ENCODE measurements at places on chromosomes 3 and 15.

- no peaks in the 10 kb centered on the region for H3K36me3 ChIP-seq
- no peak overlapping the region for H3K27ac ChIP-seq
- H3K27me3 ChIP-seq = no peaks in the 10 kb centered on the region
- H3K4me3 ChIP-seq = no peak overlapping the region
- no peaks in the 10 kb centered on the region for H3K4me1 ChIP-seq
These were observed 17.5 kb upstream of the LOXL1 start for GRCh38 chr15:73908822-73909122.

DNA sequence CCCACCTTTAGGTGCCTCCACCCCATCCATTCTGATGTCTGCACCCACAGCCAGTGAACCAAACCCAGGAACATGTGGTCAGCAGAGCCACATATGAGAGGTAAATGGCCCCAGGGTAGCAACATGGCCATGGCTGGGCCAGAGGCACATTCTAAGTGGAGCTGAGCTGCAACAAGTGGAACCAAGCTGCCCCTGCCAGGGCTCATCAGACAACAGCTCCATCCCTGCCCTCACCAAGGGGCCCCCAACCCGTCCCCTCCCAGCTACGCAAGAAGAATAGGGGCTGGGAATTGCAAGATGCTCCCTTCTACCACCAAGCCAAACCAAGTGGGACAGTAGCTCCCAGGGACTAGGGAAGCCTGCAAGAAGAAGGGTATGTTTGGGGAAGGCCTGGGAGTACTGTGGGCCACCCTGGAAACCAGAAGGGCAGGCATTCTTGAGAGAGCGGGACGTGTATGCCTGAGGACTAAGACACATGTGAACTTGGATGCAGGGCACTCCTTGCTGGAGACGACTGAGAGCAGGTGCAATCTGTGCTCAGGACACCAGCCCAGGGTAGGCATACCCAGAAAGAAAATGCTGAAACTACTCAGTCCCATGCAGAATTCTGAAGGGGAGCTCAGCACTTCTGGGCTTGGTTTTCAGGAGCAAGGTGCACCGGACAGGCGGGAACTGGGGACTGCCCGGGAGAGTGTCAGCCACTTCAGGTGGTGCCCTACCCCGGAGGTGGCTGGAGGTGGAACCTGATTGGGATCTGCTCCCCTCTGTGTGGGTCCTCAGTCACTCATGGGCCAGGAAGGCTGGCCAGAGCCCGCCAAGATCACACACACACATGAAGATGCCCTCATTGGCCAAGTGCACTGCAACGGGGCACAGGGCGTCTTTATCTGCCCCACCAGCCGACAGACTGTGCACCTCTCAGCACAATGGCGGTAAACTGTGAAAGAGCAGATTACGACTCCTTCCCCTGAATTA is 9.5 kb downstream of the MYL3 start:
- H3K27me3 ChIP-seq = no peaks in the 10 kb centered on the region
- H3K4me3 ChIP-seq = no peak overlapping the region
- peak; percentile 27 for DNase-seq
- H3K27ac ChIP-seq = no peak overlapping the region

- no peaks in the 10 kb centered on the region for H3K36me3 ChIP-seq
- H3K27ac ChIP-seq = no peak overlapping the region
- no peak overlapping the region for H3K4me3 ChIP-seq
- H3K27me3 ChIP-seq = no peaks in the 10 kb centered on the region
These were observed 121.6 kb downstream of the UBE2E2 start for GRCh38 chr3:23324745-23325144.

DNA sequence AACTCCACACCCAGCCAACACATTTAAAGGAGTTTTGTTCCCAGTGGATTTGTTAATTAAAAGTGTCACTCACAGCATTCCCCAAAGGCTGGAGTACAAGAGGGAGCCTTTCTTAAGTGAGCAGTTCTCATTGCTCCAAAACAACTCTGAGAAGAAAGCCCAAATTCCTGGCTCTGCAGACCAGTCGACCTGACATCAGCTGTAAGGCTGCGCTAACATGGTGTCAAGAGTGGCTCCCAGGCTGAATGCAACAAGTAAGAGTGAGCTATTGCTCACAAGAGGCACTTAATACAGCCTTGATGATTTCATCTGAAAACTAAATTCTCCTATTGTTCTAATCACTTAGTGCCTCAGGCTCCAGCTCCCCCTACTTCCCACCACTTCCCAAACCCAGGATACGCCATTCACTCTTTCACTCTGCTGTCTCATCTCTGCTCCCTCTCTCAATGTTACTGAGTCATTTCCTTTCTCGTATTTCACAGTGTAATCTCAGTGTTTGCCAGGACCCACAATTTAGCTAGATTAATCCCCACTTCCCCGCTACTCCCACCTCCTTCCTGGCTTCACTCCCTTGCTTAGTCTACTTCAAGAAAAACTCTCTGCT is 81.8 kb downstream of the WWTR1 start:
- H3K4me3 ChIP-seq = peak overlapping the region; percentile 12
- no peaks in the 10 kb centered on the region for H3K27me3 ChIP-seq
- H3K36me3 ChIP-seq = no peaks in the 10 kb centered on the region
- peaks cover 100% of the 10 kb centered on the region for H3K4me1 ChIP-seq

- H3K27ac ChIP-seq = no peak overlapping the region
- peaks cover 9% of the 10 kb centered on the region for H3K4me1 ChIP-seq
- DNase-seq = no peak
- H3K27me3 ChIP-seq = no peaks in the 10 kb centered on the region
- no peaks in the 10 kb centered on the region for H3K36me3 ChIP-seq
These were observed 8.6 kb downstream of the HIGD1A start for GRCh38 chr3:42795621-42796181.

GRCh38 chr3:156230278-156230900 is 110.0 kb downstream of the KCNAB1 start:
- no peak overlapping the region for H3K27ac ChIP-seq
- no peaks in the 10 kb centered on the region for H3K4me1 ChIP-seq
- no peaks in the 10 kb centered on the region for H3K36me3 ChIP-seq

DNA sequence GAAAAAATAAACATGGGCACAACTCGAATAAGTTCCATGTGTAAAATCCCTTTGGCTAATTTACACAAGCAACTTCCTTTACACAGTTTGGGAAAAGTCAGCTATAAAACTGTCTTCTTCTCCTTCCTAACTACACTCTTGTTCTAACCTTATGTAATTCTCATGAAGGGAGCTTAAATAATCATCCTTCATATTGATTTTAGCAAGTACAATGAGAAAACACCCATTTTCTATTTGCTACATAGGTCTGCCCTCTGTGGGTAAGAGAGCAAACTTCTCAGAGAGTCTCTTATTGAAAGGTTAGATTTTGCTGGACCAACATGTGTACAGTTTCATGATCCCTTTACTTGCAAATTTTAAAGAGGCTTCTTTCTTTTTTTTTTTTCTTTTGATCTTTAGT is 398.5 kb downstream of the ROBO1 start:
- no peak overlapping the region for H3K27ac ChIP-seq
- H3K4me3 ChIP-seq = no peak overlapping the region
- no peak for DNase-seq
- no peaks in the 10 kb centered on the region for H3K36me3 ChIP-seq
- H3K4me1 ChIP-seq = no peaks in the 10 kb centered on the region

- no peaks in the 10 kb centered on the region for H3K36me3 ChIP-seq
- no peak overlapping the region for H3K27ac ChIP-seq
- H3K4me1 ChIP-seq = no peaks in the 10 kb centered on the region
- no peak for DNase-seq
- no peaks in the 10 kb centered on the region for H3K27me3 ChIP-seq
These were observed 28.2 kb downstream of the RBP2 start for GRCh38 chr3:139448104-139448503.

GRCh38 chr3:142633073-142633472 is 36.9 kb downstream of the PLS1 start:
- no peaks in the 10 kb centered on the region for H3K36me3 ChIP-seq
- DNase-seq = no peak
- H3K4me1 ChIP-seq = no peaks in the 10 kb centered on the region
- H3K27me3 ChIP-seq = no peaks in the 10 kb centered on the region

GRCh38 chr3:48507256-48508061 is 3.5 kb upstream of the SHISA5 start:
- no peak overlapping the region for H3K4me3 ChIP-seq
- DNase-seq = peak; percentile 40
- no peaks in the 10 kb centered on the region for H3K27me3 ChIP-seq
- no peaks in the 10 kb centered on the region for H3K36me3 ChIP-seq

DNA sequence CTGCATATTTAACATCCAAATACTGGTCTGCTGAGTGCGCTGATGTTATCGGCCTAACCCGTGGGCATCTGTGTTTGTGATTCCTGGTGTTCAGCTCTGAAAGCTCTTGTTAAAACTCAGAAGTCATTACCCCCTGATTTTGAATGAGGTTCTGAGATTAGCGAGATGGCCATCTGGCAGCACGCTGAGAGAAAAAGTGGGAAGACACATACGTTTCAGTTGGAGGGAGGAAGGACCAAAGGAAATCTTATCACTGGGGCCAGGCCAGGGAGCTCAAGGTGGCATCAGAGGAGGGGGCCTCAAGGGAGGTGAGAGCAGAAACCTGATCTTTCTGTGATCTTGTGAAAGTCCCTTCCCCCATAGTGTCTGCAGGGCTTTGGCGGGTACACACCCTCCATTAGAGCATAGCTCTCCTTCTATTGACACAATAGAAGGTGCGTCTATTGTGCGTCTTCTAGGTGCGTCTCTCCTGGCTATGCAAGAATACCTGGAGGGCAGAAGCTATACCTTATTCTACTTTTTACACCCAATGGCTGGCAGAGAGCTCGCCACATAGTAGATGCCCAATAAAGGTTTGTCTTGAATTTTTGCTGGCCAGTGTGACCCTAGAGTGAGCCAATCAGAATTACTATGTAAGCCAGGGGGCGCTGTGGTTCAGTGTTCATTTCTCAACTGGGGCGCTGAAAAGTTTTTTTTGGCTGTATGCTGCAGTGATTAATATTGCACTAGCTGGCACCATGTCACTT is 182.4 kb downstream of the SHQ1 start:
- H3K36me3 ChIP-seq = no peaks in the 10 kb centered on the region
- H3K27me3 ChIP-seq = no peaks in the 10 kb centered on the region
- no peaks in the 10 kb centered on the region for H3K4me1 ChIP-seq

GRCh38 chr15:37788767-37789396 is 145.6 kb upstream of the TMCO5A start:
- no peak overlapping the region for H3K27ac ChIP-seq
- no peaks in the 10 kb centered on the region for H3K4me1 ChIP-seq
- H3K27me3 ChIP-seq = no peaks in the 10 kb centered on the region

DNA sequence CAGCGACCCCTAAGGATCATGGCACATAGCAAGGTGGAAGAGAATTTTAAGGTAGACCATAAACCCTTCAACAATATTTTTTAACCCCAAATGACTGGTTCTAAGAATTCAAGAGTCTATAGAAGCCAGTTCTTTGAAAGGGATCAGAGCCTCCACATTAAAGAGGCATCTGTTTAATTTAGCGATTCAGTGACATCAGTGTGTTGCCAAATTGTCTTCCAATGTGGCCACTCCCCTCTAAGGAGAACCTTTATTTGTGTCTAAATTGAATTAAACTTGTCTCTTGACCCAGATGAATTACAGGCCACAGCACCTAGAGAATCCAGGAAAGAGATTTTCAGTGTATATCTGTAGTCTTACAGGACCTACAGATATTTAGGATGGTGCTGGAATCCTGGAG is 6.6 kb upstream of the SH3BP5 start:
- H3K27ac ChIP-seq = no peak overlapping the region
- H3K27me3 ChIP-seq = no peaks in the 10 kb centered on the region
- no peak overlapping the region for H3K4me3 ChIP-seq

DNA sequence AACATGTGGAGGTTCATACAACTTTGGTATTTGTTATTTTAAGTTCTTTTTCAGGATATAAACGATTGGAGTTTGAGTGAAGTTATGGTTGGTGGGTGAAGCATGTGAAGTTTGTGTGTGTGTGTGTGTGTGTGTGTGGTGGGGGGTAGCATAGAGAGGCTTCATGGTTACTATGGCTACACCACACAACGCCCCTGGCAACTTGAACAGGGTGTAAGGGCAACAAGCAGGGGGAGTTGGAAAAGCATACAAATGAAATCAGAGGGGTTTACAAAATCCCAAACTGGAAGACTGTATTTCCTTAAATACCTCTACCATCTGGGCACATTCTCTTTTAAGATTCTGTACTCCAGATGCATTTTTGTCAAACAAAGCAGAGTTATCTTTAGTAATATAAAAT is 207.5 kb downstream of the SV2B start:
- no peak overlapping the region for H3K4me3 ChIP-seq
- H3K27ac ChIP-seq = no peak overlapping the region
- DNase-seq = no peak
- no peaks in the 10 kb centered on the region for H3K36me3 ChIP-seq

Data from heart right ventricle (tissue), 16 donors.